Stimulated activated CD8-positive, alpha-beta memory T cell treated with anti-CD3 and anti-CD28 coated beads, Interleukin-15, amount 100 ng/mL, for 24 hours (primary cell): ENCODE measurements at places on chromosomes 11 and 22.

DNA sequence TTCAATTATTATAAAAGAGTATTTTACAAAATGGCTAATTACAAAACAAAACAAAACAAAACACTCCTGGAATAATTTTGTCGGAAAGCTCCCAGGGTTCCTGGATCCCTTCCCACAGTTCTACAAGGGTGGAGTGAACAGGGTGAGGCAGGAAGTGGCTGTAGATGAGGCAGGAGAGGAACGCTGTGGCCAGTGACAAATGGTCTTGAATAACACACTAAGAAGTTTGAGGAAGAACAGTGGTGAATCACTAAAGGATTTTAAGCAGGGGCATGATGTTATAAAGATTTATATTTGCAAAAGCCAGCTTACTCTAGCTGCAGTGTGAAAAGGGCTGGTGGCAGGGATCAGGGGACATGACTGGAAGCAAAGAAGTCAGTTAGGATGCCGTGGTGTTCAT is 33.8 kb upstream of the APOA1 start:
- DNase-seq = no peak

DNA sequence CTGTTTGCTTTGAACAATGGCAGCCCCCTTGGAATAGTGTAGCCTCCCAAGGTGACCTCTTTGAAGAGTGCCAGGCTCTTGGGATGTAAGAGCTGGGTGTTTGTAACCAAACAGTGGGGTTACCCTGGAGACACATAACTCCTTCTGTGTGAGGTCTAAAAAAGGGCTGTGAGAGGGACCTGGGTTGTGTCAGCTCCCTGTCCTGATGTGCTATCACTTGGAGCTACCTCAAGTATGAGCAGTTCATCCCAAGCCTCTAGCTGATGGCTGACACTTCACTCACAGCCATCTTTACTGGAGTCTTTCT is 40.2 kb downstream of the TSPAN18 start:
- DNase-seq = no peak

DNA sequence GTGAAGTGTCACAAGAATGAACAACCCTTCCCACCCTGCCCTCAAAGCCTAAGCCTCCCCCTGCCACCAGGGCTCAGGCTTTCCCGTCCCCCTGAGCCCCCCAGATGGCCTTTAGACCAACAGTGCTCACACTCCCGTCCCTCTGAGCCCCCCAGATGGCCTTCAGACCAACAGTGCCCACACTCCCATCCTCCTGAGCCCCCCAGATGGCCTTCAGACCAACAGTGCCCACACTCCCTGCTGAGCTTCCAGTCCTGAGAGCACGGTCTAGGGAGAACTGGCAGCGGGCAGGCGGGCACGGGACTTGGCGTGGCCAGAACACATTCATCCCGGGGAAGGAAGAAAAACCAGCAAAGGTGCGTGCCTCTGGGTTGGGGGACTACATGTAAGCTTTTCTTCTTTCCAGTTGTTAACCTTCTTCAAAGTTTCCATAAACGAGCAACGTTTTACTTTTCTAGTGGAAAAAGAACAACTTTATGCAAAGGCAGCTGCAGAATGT is 2.5 kb downstream of the MRGPRG start:
- DNase-seq = no peak

GRCh38 chr11:65588199-65589054 is 7.2 kb downstream of the KCNK7 start:
- DNase-seq = no peak

- no peak for DNase-seq
Observed at GRCh38 chr11:44519989-44520737, 45.3 kb upstream of the CD82 start.

DNA sequence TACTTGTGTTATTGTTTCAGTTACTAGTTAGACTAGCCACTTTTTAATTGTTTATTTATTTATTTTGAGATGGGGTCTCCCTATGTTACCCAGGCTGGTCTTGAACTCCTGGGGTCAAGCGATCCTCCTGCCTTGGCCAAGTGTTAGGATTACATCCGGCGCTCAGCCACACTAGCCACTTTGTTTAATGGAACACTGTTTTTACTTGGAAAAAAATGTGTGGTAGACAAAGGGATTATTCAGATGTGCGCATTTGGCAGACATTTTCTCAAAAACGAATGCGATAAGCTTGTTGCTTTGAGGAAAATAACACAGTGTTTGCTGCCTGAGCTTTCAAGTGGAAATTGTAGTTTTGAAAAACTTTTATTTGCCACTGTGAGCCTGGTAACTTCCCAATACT is 51.0 kb downstream of the CTNND1 start:
- no peak for DNase-seq

- DNase-seq = no peak
Observed at GRCh38 chr11:26753723-26754504, 32.1 kb upstream of the SLC5A12 start.

DNA sequence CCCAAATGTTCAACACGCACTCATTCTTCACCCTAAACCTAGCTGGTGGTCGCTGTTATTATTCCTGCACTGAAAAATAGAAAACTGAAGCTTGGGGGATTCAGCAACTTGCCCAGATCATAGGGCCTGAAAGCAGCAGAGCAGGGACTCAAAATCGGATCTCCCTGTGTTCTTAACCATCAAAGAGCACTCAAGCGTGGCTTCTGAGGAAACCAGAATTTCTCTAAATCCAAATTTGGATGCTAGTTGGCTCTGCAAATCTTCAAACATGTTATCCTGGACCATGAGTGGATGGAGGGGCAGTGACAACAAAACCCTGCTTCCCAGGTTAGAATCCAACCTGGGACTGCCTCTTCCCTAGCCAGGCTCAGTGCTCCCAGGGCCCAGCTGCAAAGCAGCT is 11.6 kb upstream of the ARAP1 start:
- DNase-seq = no peak

- DNase-seq = no peak
Observed at GRCh38 chr11:21430537-21430936, 761.2 kb downstream of the NELL1 start.

- no peak for DNase-seq
Observed at GRCh38 chr11:29562183-29562582, 454.6 kb downstream of the KCNA4 start.

DNA sequence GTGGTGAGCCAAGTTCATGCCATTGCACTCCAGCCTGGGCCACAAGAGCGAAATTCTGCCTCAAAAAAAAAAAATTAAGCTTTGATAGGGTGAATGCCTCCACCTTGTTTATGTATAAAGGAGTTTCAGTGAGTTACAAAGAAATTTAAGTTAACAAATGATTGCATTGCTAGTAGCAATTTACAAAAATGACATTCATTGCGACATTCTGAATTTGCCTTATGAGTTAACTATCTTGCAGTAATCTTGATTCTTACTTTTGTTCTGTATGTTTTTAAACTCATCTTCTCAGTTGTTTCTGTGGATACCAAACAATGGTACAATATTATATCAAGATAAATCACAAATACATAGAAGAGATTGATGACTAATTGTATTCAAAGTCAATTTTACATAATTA is 207.0 kb downstream of the DDX10 start:
- DNase-seq = no peak

- no peak for DNase-seq
Observed at GRCh38 chr11:125292100-125292499, 127.5 kb downstream of the PKNOX2 start.

DNA sequence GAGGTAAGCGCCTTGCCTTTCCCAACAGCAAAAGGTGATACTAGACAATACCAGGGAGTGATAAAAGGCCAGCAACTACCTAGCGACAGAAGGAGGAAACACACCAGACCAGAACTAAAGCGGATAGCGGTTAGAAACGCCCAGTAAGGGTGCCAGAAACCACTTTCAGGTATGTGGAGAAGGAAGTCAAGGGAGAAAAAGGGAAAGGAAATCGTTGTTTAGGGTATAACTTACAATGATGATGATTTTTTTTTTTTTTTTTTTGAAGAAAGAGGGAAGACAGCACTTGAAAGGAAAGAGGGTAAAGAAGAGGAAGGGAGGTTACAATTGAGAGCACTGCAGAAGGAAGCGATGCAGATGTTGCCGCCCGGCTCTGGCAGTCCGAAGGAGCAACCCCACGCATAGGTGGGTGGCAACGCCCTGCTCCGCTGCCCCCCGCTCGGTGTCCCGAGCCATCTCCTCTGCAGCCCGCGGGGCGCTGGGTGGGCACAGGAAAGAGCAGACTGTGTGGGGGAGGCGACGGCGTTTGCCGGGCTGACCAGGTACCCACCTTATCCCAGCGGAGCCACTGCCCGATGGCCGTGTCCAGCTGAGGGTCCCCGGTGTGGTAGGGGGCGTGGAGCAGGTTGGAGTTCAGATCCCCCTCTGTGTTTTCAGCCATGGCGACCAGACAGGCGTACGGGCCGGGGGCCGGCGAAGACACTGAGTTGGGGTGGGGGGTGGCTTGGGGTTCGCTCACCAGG is 561 bp downstream of the PGM2L1 start:
- DNase-seq = no peak

GRCh38 chr22:24148266-24149197 is 32.8 kb upstream of the SUSD2 start:
- no peak for DNase-seq

DNA sequence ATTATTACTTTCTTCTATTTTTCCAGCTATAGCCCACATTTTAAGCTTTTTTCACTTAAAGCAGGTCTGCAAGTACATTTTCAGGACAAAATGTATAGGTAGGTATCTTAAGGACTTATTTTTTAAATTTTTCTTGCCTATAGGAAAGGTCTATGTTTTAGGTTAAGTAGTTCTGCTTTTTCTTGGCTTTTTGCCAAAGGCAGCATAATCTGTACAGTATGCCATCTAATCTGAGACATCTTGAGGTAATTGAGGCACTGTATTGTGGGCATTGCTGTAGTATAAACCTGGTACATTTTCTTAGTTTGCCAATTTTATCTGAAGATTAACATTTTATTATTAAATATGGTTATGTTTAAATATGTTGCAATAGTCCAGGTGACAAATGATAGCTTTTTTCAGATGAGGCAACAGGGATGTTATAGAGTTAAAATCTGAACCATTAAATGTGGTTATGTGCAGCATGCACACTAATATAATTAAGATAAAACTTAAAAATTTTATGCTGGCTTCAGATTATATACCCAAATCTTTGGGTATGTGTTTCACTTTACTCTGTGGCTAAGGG is 42.9 kb downstream of the QSER1 start:
- no peak for DNase-seq

GRCh38 chr22:39524753-39525657 is 4.6 kb downstream of the ATF4 start:
- no peak for DNase-seq

- no peak for DNase-seq
Observed at GRCh38 chr11:132496341-132496740, 1036.0 kb downstream of the OPCML start.

DNA sequence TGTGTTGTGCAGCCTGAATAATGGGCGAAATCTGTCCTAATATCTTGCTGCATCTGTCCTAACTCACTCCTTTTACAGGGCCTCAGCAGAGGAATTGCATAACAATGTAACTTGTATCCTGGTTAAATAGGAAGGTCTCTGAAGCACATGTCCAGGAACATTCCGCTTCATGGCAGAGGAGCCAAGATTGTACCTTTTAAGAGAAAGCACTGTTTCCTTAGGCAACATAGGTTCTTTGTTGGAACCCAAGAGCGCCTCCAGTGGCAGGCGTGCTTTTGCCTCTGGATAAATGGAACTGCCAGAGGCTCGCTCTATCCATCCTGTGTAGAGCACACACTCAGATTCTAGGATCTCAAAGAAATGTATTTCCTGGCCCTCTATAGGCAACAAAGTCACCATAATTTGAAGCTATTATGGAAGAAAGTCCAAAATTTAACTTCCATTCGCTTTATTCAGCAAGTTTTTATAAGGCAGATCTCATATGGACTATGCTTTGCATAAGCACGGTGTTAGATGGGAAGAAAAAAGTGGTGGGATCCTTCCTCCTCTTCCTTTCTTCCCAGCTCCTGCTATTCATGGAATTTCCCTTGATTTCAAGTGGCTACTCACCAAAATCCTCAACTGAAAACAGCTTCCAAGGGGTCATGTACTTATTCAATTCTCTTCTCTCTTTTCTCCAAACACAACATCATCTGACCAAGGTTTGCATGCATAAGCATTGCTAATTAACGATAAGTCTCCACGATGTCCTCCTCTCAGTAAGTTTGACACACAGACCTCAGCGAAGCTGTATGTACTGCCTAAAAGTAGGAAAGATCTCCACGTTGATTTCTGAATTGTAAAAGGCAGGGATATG is at the start of gene BLID:
Gene BLID, minus strand, starts transcription at position 692 of the 856 bp plus-strand sequence. Its CDS starts 293 bp downstream, at position 399.
- no peak for DNase-seq

- DNase-seq = no peak
Observed at GRCh38 chr11:31236143-31236542, 133.4 kb downstream of the DCDC1 start.

DNA sequence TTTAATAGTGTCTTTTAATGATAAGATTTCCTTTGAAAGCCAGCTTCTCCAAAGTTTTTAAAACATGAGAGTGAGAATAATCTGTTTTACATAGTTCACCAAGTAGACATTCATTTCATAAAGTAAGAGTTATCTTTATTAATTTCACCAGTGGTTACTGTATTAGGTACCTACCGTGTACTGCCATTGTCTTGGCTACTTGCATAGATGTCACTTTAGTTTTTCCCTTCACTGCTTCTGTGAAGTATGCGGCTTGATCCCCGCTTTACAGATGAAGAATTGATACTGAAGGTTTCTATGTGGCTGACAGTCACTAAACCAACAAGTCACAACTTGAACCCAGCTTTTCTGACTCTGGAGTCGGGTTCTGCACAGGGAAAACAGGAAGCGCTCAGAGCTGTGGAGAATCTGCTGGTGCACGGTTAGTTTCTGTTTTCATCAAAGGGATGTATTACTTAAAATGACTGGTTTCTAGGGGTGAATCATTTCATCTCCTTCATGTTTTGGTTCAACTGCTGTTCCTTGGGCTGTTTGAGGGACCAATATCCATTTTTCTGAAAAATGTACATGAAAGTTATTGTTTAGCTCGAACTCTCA is 39.3 kb upstream of the MYO18B start:
- DNase-seq = no peak

DNA sequence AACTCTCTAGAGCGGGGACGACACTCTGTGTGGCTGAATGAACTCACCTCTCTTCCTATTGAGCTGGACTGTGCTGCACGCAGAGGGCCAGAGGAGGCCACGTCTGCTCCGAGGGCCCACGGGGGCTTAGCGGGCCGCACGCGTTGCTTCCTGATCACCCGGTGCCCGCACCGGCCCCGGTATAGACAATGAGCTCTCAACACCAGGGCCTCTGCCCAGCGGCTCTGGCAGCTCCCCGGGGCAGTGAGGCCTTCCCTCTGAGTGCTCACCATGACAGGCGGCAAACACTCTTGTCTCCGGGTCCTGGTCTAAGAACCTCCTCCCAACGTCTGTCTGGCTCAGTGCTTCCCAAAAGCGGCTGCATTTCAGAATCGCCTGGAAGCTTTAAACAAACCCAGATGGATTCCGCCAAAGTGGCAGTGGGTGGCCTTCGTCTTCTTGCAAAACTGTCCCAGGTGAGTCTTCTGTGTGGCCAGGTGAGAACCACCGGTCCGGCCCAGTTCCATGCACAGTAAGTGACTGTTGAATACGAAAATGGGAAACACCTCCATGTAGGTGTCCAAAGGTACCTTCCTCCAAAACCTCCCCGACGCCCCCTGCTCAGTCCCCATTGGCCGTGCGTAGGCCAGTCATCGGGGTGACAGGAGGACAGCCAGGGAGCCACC is 47.8 kb upstream of the CCND1 start:
- no peak for DNase-seq

- DNase-seq = no peak
Observed at GRCh38 chr22:29145321-29146072, 60.2 kb upstream of the EMID1 start.
